ENCODE measurements at places on chromosomes 3 and 15.

DNA sequence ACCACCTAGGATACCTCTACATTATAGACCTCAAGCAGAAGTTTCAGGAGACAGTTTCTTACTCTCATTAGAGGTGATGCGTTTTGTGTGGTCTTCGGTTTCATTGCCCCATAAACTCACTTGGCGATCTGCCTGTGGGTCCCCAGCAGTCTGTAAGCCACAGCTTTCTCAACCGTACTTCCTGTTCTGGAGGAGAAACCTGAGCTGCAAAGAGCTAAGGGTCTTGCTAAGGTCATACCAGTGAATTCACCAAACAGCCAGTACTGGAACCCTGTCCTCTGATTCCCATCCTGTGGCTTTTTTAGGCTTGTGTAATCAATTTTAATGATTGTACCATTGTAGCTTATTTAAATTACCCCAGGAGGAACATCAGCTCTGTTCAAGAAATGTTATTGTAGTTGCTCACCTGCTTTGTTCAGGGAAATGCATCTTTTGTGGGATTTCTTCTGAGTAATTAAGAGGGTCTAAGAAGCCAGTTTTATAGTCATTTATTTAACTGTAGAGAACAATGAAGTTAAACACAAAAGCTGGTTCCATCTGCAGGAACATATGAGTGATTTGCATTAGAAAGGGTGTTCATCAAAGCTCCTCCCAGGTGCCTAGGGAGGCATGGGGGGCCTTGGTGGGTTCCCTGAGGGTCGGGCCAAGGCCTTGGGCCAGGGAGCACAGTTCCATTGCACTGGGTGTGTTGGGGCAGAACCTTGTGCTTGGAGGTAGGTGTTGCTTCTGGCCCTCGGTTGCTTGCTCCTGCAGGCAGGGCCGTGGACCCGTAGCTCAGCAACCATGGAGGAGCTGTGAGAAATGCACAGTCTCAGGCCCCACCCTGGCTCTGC, 69.6 kb downstream of the APBA2 start:
- no peak for DNase-seq

- no peak for DNase-seq
Observed at GRCh38 chr3:196997311-196997710, 28.7 kb upstream of the PIGZ start.

GRCh38 chr15:29904757-29905417, 82.6 kb upstream of the TJP1 start:
- DNase-seq: no peak

- DNase-seq: no peak
Observed at GRCh38 chr3:46685446-46685845, 8.0 kb downstream of the ALS2CL start.

- no peak for DNase-seq
Observed at GRCh38 chr3:119588112-119588511, 8.8 kb downstream of the ADPRH start.

DNA sequence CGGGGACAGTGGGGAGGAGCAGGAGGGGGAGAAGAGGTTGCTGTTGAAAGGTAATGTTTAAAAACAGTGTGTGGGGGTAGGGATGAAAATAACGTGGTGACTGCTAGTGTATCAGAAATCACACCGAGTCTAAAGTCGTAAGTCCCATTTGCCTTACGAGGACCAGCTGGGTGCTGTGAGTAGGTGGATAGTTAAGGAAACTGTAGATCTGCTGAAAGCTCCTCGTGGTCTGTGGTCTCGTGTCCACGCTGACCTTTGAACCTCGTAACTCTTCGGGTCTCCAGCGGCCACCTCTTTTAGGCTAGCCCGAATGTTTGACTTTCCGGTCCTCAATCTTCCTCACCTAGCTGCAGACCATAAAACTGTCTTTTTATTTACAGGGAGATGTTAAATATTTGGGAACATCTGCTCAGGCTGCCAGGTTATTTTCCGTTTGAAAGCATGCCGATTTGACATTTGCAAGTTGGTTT, 29.3 kb upstream of the ST3GAL6 start:
- DNase-seq: no peak

- DNase-seq: no peak
Observed at GRCh38 chr15:93121107-93121506, 32.1 kb upstream of the RGMA start.

DNA sequence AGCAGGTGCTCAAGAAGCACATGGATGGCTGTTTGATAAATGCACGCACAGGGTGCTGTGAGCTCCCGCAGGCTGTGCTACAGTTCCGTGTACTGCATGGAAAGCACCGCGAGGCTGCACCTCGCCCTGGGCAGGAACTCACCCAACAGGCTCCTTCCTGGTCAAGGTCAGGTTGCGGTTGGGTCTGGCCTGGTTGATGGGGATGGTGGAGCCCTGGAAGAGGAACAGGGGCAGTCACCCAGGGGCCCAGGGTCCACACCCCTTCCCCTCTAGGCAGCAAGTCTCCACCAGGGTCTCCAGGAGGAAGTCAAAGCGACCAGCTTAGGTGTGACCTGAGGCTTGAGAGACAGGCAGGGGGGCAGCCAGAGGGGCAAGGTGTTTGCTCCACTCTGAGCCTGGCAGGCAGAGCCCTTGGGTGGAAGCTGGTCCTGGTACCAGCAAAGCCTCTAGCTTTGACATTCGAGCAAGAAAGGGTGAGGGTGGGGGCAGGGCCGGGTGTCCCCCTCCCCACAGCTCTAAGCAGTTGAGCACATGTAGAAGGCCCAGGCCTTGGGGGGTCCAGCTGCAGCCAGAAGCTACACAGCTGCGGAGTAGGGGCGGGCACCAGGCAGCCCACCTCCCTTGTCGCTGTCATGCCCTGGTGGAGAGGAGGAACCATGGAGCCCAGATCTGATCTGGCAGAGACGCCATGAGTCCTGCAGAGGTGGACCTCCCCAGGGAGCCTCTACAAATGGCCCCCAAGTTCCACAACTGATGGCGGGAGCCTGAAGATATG, 46.3 kb upstream of the SLC41A3 start:
- no peak for DNase-seq

- no peak for DNase-seq
Observed at GRCh38 chr3:76078101-76078500, 292.8 kb upstream of the ZNF717 start.

- DNase-seq: no peak
Observed at GRCh38 chr3:98984024-98984423, 82.5 kb upstream of the DCBLD2 start.

DNA sequence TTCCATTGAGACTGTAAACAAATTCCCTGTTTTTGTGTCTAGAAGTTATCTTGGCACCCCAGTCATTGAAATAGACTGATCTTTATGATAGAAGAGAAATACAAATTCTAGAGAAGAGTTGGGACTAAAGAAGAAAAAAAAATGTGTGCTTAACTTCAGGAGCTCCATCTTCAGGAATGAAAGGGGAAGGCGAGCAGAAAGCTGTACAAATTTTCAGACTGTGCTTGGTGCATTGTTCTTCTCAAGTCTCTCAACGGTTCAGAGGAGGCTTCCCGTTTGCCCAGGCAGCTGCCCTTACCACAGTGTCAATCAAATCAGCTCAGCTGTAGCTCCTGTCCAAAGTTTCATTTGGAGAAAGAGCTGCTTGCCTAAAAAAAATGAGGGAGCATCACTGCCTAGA, 41.7 kb downstream of the OXSM start:
- DNase-seq: no peak

DNA sequence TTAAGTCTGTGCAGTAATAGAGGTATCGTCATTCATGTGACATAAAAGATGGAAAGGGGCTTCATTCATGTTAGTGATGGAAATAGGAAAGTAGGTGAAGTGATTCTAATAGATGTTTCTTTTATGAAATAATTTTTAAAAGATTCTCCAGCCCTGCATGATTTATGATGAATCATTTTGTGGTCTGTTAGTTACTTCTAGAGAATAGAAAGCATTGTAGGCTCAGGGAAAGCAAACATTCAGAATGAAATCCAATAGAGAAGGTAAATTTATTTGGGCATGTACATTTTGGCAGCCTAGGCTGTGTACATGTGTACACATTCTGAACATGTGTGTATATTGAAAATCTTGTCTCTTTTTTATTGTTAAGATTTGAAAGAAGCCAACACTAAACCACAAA, 23.1 kb downstream of the PPARG start:
- no peak for DNase-seq

DNA sequence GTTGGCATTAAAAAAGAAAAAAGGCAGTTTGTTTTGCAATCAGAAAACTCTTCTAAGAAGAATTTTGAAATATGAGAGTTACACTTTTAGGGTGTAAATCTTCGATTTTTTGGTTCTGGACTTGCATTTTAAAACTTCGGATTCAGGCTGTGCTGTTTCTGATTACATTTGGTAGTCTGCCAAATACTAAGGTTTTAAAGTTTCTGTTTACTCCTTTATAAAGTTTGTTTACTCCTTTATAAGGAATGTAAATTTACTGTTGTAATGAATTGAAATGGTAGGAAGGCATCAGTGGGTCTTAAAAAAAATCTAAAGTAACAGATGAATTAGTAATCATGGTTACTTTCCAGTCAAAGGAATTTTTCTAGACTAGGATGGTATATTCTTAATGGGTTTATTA, 14.1 kb downstream of the FXR1 start:
- no peak for DNase-seq

DNA sequence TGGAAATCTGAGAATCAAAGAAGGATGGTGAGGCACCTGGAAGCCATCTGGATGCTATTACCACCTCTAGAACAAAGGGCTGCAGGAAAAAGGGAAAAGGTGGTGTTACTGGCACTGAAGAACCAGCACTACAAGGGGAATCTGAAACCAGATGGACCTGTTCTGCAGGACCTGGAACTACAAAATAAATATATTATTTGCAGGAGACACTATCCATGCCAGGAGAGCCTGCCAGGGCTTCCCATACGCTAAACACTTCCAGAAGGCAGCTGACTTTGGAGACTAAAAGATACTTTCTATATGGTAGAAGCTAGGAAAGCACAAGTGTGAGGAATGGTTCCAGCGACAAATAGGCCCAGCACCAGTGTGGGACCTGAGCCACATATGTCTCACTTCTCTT, 83.4 kb upstream of the POU1F1 start:
- no peak for DNase-seq

DNA sequence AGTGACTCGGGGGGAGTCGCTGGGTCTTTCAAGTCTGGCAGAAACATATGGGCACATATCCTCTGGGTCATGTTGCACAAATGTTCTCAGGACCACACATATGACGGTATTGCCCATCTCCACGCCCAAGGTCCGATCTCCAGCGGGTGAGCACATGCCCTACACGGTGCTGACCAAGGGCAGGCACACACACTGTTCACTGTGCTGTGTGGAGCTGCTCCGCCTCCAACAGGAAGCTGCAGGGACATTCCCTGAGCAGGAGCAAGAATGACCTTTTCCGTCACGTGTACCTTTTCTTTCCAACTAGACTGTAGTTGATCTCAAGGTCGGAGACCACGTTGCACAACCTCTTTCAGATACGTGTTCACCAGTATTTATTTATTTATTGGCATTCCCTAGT, 41.7 kb upstream of the B3GNT5 start:
- no peak for DNase-seq

Data from NCI-H774 (cell line).